ENCODE measurements at places on chromosomes 5 and 9.

GRCh38 chr5:60277941-60278340 lies 384.4 kb upstream of the PDE4D start:
- peak; percentile 16 for DNase-seq

DNA sequence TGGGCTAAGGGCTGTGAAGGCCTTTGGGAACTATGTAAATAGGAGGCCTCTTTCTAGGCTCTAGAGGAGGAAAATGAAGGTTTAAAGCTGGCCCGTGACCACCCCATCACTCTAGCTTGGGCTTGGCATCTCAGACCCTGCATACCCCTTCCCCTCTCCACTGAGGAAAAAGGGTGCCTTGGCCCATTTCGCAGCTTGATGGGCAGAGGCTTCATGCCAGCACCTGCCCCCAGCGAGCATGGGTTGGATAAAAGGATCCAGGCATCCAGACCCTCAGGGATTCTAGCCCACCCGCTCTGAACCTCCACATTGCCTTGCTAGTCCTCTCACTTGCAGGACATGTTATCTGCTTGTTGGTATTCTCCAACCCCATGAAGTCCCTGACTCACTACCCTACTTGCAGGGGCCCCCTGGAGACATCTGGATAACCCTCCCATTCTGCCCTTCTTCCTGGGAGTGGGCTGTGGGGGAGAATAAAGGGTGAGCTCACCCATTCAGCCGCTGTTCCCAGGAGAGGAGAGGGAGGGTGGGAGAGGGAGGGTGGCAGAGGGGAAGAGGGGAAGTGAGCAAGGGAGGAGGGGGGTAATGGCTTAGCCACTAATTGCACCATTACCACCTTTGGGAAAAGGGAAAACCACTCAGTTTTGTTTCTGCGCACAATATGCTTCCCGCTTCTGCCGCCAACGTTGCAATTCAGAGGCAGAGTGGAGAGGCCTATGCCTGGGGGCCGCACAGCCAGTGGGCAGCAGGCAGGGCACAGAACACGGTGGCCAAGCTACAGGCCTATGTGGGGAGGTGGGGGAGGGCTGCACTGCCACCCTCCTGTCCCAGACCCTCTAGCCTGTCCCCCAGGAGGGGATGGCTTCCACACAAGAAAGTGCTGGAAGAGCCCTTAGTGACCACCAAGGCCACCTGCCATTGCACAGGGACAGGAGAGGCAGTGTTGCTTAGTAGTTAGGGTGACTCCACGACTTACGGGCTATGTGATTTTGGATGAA lies 2.1 kb upstream of the CAMK2A start:
- no peak for DNase-seq

- no peak for DNase-seq
Measured at GRCh38 chr5:14745753-14746152, 81.2 kb downstream of the OTULIN start.

DNA sequence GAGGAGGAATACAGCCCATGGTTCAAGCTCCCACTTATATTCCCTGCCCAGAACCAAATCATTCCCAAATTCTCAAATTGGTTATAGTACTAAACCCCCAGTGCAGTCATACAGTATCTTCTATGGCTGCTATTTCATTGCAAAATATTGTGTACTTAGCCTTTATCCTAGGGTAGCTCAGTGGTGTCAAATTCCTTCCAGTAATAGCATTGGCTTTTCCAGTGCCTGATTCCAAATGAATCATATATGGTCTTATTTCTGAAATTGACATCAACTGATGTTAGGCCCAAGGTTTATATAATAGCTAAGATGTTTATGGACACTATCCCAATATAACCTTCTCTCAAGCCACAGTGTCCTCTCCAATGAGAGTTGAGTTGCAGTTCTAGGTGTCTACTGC lies 256.7 kb downstream of the NDUFS4 start:
- no peak for DNase-seq

GRCh38 chr5:153489611-153490010 lies 859 bp upstream of the GRIA1 start:
- DNase-seq: no peak

- DNase-seq: peak; percentile 43
Measured at GRCh38 chr5:111901296-111901695, 144.3 kb upstream of the NREP start.

GRCh38 chr9:35673132-35674024 lies at the start of gene CA9:
TSS of gene CA9 (plus strand) at chr9:35673928. CDS start at chr9:35673960, 32 bp downstream.
- DNase-seq: no peak

GRCh38 chr9:99169982-99170761 lies 51.6 kb downstream of the ALG2 start:
- no peak for DNase-seq

GRCh38 chr5:39714036-39714698 lies 289.4 kb upstream of the DAB2 start:
- DNase-seq: peak; percentile 61

DNA sequence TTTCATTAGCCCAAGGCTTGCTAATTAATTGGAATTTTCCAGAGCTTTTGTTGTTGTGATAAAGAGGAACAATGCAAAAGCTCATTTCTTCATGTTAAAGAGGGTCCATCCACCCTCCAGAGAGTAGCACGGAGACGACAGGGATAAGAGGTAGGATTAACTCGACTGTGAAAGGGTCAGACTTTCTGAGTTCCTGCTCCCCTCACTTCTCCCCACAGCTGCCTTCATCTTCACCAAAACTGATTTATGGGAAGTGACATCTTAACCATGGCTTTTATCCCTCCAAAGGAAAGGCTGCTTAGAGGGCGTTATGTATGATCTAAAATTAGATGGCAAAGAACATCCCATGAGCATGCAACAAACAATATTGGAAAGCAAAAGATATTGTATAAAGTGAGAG lies 135.5 kb downstream of the GLIS3 start:
- no peak for DNase-seq

DNA sequence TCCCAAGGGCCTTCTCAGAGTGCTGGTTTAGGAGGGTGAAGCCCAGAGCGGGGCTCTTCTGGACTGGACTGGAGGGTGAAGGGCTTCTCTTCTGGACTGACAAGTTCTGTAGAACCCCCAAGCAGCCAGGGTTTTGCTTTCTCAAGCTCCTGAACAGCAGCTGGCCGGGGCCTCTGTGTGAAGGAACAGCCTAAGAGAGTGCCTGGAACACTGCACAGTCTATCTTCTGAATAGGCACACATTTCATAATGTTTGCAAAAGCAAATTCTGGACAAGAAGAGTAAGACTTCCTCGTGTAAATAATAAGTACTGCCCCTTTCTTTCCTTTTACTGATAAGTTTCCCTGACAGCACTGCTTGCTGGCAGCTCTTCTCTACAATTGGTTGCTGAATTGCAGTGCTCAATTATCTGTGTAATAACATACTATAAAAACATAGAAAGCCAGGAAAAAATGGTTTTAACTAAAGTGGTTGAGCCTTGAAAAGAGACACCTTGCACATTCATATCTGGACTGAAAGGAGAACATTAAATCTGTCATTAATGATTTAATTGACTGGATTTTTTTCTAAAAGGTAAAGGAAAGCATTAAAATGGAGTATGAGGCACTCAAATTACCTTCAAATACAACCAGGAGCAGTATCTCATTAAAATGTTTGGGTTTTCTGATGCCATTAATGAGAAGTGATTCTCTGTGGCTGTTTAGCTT lies 20.5 kb downstream of the MAST4 start:
- no peak for DNase-seq

GRCh38 chr5:123387313-123387712 lies 35.9 kb downstream of the CEP120 start:
- DNase-seq: no peak

DNA sequence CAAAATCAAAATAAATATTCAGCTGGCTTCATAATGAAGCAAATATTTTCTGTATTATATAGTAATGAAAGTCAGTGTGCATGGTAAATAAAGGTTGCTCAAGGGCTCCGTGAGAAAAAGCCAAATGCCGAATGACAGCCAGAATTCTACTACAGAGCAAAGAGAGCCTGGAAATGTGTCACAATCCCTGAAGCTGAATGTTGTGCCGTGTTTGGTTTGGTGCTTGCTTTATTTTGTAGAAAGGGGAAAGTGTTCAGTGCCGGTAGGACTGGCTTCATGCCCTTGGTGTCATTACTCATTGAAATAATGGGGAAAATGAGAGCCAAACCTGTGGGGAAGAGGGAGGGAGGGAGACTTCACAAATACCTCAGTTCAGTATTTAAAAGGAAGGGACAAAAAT lies 26.8 kb upstream of the ADAMTSL1 start:
- DNase-seq: no peak

All from common myeloid progenitor, CD34-positive (primary cell).